Sciatic nerve (tissue), 2 donors: ENCODE measurements at places on chromosomes 3 and 15.

GRCh38 chr15:94119923-94120775, 111.2 kb upstream of the MCTP2 start:
- peak; percentile 77 for DNase-seq

DNA sequence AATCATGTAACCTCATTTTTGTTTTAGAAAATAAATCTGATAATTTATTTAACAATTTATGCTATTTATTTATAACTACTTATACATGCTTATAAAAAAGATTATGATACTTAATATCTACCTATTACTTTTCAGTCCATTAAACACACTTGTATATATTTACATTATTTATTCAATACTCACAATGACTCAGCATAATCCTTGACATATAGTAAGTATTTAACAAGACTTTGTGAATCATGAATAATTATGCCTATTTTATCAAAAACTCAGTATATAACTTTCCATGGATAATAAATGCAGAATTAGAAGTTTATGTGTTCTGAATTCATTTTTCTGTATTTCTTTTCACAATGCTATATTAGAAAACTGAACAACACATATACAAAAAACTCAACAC, 266.0 kb upstream of the STAC start:
- no peak for DNase-seq

DNA sequence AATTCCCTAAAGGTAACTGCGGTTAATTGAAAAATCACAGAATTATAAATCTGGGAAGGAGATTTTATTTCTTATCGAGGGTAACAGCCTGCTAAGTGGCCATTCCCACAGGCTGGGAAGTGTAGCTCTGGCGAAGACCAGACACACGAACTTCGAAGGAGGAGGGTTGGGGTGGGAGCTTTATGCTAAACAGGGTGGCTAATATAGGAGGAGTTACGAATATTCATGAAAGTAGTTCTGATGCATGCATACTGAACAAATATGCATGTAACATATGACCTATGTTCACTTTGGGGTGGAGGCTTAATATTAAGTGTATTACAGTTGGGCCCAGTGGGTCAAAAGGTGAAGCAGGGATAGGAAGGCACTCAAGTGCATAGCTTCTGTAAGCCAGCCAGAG, 221.6 kb downstream of the FGF12 start:
- no peak for DNase-seq

DNA sequence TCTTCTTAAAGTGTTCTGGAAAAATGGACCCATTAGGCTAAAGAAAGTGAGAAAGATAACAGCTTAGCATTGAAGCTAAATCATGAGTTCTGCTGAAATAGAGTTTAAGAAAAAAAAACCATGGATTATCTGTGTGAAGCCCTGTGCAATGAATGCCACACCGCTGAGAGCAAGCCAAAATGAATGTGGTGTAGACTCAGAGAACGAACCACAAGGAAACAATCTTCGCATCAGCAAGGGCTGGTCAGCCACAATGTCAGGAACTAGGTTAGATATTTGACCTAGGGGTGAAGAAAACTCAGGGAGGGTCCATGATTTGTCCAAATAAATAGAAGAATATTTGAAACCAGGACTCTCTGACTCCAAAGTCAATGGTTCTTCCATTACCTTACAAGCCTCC, 91.4 kb upstream of the MEX3B start:
- DNase-seq = no peak

GRCh38 chr3:177126015-177126773, 71.1 kb downstream of the TBL1XR1 start:
- DNase-seq = no peak

- DNase-seq = no peak
These were observed 1.0 kb upstream of the THUMPD3 start for GRCh38 chr3:9361691-9362388.

DNA sequence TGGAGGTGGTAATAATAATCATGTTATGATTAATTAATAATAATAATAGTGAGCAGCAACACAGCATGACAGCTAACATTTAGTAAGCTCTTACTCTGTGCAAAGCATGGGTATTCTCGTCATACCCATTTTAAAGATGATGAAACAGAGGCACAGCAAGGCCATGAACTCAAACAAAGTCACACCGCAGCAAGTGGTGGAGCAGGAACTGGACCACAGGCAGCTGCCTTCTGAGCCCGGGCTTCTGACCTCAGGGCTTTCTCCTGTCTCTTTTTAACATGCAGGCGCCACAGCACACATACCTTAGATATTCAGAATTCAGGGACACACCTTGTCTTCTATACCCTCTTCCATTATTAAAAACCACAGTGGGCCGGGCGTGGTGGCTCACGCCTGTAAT, 50.7 kb upstream of the SPATA12 start:
- no peak for DNase-seq

DNA sequence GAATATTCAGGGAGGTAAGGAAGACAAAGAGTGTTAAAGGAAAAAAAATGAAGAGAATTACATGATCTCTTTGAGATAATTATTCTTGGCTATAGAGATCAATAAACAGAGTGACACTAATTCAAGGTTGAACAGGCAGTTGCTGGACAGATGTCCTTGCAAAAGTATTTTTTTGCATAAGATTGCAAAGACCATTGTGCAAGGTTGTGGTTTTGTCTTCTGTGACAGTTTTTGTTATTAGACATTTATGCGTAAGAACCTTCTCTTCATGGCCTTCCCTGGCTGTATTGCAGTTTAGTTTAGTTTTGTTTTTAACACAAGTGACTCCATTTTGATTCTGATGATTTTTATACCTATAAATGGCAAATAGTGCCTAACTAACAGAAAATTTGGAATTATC, 682.8 kb upstream of the ARPP21 start:
- no peak for DNase-seq

DNA sequence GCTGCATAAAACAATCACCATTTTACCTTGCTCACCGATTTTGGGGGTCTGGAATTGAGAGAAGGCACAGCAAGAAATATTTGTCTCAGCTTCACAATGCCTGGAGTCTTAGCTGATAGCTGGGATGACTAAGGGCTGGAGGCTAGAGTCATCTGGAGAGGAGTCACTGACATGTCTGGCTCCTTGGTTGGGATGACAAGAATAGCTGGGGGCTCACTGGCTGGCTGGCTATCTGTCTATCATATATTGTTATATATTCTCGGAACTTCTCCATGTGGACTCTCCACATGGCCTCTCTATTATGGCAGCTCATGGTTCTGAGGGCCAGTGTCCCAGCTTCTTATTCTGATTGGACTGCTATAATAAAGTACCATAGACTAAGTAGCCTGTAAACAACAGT, 20.0 kb upstream of the TRIM71 start:
- no peak for DNase-seq

GRCh38 chr15:33104212-33104611, 90.3 kb downstream of the FMN1 start:
- no peak for DNase-seq

DNA sequence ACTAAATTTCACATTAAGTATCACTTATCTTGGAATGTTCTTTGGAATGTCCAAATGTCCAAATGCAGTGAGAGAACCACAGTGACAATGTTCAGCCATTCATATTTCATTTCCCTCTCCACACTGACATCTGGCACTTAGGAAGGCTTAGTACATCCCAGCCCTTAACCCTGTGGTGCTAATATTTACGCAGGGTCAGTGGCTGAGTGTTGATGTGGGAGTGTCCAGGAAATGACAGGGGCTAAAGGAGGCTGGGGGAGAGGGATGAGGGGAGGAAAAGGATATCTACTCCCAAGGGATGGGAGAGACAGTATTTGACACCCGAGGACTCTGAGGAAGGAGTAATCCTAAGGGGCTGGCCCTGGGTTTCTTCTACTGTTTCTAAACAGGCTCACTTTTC, 14.1 kb upstream of the CCR4 start:
- no peak for DNase-seq

GRCh38 chr3:171225708-171226107, 199.2 kb upstream of the SLC2A2 start:
- no peak for DNase-seq

GRCh38 chr15:95687061-95687460, 643.4 kb upstream of the NR2F2 start:
- DNase-seq = no peak

- no peak for DNase-seq
These were observed 109.7 kb upstream of the HACD2 start for GRCh38 chr3:123694366-123695087.

GRCh38 chr3:101414121-101414520, 93.7 kb upstream of the IMPG2 start:
- no peak for DNase-seq

GRCh38 chr3:10706156-10706739, 109.8 kb upstream of the SLC6A11 start:
- no peak for DNase-seq

DNA sequence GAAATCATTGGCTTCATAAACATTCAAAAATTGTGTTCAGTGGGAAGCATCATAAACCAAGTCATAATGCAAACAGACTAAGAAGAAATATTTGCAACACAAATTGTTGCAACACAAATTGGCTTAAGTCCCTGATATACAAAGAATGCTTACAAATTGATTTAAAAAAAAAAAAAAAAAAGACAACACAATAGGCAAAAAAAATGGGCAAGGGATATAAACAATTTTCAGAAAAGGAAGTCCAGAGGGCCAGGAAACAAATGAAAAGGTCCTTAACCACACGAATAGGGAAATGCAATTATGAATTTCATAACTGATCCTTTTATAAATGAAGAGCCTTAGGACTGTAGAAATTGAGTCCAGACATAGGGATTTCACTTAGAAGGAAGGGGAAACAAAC, 98.9 kb downstream of the LRRK1 start:
- DNase-seq = no peak

- DNase-seq = no peak
These were observed 33.4 kb downstream of the SPINK8 start for GRCh38 chr3:48299746-48300712.

GRCh38 chr3:60917141-60917540, 334.1 kb downstream of the FHIT start:
- DNase-seq = no peak

- DNase-seq = no peak
These were observed 2.5 kb downstream of the TWF2 start for GRCh38 chr3:52236424-52236886.

DNA sequence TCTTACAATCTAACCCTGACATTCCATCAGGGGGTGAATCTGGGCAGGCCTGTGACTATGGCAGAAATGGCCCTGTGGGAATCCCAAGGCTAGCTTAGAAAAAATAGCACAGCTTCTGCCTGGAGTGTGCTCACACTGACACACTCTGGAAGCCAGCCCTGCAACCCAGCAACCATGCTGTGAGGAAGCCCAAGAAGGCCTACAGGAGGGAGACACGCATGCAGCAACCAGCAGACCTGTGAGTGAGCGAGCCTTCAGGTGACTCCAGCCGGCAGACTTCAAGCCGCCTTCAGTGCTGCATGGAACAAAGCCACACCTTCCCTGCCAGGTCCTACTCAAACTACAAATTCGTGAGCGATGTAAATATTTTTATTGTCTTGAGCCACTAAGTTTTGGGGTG, 26.1 kb downstream of the RAB6B start:
- DNase-seq = no peak

- no peak for DNase-seq
These were observed 102.8 kb downstream of the LSAMP start for GRCh38 chr3:116342499-116342898.

GRCh38 chr3:37174532-37175126, at the start of gene LRRFIP2:
Gene LRRFIP2, minus strand, starts transcription at chr3:37174582. Its CDS starts 25,599 bp downstream, at chr3:37148983.
- no peak for DNase-seq

GRCh38 chr3:52174896-52175295, 20.7 kb upstream of the POC1A start:
- no peak for DNase-seq

- no peak for DNase-seq
These were observed 29.5 kb downstream of the APBA2 start for GRCh38 chr15:28915041-28915810.

- DNase-seq = no peak
These were observed 69.5 kb upstream of the SNTN start for GRCh38 chr3:63582943-63583500.

DNA sequence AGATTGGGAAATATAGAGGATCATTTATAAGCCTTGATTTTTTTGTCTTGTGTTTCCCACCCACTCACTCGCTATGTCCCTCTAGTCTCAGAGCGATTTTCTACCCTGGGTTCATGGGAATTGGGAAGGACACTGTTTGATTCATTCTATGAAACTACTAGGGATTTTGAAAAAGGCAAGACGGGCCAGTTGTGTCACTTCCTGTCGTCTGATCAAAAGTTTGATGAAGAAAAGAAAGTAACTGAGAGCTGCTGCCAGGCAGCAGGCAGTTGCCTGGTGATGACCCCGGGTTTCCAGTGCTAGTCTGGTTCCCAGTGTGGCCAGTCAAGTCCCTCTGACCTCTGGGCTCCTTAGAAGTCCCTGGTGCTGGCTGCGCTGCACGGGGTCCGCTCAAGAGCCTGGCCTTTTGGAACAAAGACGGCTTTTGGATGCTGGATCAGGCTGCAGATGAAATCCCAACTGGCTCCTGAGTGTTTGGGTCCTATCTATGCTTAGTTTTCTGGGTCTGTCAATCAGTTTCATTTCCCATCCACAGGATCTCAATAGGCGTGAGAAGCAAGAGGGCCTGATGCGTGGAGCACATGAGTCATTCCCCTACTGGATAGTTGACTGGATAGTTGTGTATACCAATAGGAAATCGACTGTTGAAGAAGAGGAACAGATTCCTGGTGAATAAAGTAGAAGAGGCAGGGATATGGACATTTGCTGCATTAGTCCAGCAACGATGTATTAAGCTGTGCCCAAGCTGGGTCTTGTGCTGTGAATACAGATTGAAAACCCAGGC, 89.7 kb downstream of the EEFSEC start:
- DNase-seq = no peak

DNA sequence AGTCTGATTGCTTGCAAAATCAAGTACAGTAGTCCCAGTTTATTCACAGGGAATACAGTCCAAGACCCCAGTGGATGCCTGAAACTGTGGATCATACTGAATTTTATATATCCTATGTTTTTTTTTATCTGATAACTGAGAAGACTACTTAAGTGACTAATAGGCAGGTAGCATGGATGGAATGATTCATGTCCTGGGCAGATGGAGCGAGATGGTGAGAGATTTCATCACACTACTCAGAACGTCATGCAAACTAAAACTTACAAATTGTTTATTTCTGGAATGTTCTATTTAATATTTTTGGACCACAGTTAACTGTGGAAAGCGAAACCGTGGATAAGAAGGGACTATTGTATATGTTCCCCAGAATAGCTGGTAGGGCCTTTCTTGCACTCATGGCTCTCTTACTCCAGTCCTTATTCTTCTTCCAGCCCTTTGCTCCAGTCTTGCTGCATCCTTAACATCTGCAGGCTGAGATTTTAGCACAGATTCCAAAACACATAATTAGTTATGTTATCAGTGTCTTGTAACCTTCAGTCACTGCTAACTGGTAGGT, 290.0 kb downstream of the ADAMTSL3 start:
- DNase-seq = no peak

- peak; percentile 90 for DNase-seq
These were observed at the start of gene SHISA5 for GRCh38 chr3:48504051-48504946. Gene SHISA5, minus strand, starts transcription at chr3:48504174. Its CDS starts 80 bp downstream, at chr3:48504094.

DNA sequence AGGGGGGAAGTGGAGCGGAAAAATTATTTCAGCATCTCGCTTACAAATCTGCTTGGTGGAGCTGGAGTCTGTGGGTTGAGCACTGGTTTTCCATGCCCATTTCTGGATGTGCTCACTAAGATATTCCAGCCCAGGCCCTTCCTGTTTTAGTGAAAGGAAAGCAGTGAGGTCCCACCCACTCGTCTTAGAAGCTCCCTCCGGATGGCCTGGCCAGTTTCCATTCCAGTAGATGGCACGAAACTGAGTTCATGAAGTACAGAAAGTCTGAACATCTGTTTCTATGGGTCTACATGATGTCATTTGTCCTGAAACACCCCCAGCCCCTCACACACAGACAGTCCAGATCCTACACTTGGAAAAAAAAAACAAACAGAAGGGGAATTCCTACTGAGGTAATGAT, 31.9 kb upstream of the THSD4 start:
- DNase-seq = no peak
